ENCODE measurements at places on chromosomes 3 and 15.

DNA sequence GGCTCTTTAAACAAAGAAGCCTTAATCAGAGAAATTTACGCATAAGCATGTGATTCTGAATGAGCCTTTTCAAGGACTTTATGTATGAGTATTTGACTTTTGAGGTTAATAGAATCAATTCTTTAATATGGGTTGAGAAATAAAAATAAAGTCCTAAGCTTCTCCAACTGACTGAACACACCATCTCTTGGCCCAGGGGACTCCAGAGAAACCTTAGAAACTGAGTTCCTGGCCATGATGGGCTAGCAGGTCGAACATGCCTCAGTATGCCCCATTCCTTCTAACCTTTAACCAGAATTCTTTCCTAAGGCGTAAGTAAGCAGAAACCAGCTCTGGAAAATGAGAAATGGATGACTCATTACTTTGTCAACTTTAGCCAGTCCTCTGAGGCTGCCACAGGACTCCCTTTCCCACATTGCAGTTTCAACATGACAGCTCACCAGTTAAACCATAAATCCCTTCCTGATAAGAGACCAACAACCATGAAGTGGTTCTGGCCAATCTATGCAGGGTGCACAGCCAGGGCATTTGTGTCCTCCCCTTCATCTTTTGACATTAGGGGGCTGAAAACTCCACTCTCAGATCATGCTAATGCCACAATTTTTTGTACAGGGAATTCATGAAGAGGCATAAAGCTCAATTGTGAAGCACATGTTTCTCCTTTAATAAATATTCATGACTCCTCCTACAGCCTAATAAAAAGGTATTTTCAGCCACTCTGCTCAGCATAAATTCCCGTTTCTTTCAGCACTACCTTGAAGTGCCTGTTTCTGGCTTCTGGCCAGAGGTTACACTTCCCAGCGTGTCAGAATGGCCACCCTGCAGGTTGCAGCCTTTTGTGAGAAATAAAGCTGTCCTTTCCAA is 33.3 kb downstream of the TM4SF18 start:
- peak; percentile 11 for DNase-seq

- DNase-seq = peak; percentile 56
Measured at GRCh38 chr3:13072239-13072599, 1.0 kb downstream of the IQSEC1 start.

- DNase-seq = no peak
Measured at GRCh38 chr15:100078511-100079220, 263.1 kb downstream of the ADAMTS17 start.

- no peak for DNase-seq
Measured at GRCh38 chr3:66012711-66013110, 26.0 kb downstream of the MAGI1 start.

- no peak for DNase-seq
Measured at GRCh38 chr3:163605915-163606314, 1472.4 kb downstream of the SI start.

DNA sequence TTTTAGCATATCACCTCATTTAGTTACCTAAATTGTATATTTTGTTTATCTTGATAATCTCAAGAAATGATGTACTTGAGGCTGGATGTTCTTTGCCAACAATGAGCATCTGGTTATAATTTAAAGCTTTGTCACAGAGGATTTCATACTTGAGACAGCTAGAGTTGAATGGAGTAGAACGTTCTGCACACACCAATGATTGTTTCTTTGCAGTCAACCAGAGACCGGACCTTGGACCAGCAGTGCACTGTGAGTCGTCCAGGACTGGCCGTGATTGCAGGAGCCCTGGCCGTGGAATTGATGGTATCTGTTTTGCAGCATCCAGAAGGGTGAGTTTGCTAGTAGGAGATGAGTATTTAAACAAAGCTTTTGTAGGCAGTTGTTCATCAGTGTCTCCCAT is 90.4 kb downstream of the ATG7 start:
- DNase-seq = no peak

DNA sequence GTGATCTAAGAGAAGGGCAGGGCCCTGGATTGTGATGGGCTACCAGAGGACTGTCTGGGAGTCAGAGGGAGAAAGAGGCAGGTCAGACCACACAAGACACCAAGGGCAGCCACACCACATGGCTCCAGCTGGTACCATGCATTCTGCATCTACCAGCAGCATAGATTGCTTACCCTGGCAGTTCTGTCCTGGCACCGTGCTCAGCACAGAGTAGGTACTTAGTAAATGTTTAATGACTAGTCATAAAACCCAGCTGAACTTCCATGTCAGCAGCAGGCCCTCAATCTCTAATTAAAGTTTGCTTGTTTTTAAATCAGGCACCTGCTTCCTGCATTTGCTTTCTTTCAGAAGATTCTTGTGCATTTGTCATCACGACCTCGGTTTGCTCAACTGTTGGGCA is 77.3 kb upstream of the ATP2B2 start:
- no peak for DNase-seq

- DNase-seq = no peak
Measured at GRCh38 chr3:195008816-195009215, 262.1 kb downstream of the XXYLT1 start.

DNA sequence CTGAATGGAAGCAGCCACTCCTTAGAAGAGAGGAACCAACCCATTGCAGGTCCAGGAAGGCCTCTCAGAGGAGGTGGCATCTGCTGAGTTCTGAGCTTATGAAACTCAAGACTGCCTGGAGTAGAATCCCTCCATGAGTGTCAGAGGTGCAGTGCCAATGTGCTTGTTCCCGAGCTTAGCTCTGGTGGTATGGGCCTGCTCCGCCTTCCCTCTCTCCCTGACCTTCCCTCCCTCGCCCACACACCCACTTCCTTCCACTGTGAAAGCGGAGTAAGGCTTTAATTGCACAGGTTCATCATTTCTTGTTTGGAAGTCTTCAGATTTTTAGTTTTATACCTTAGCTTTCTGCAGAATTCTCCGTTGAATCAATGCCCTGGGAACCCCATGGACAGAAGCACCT is 208.0 kb upstream of the BHLHE40 start:
- no peak for DNase-seq

- DNase-seq = peak; percentile 14
Measured at GRCh38 chr3:173663696-173664111, 266.2 kb downstream of the NLGN1 start.

- DNase-seq = no peak
Measured at GRCh38 chr3:157319672-157320071, 117.0 kb upstream of the PTX3 start.

DNA sequence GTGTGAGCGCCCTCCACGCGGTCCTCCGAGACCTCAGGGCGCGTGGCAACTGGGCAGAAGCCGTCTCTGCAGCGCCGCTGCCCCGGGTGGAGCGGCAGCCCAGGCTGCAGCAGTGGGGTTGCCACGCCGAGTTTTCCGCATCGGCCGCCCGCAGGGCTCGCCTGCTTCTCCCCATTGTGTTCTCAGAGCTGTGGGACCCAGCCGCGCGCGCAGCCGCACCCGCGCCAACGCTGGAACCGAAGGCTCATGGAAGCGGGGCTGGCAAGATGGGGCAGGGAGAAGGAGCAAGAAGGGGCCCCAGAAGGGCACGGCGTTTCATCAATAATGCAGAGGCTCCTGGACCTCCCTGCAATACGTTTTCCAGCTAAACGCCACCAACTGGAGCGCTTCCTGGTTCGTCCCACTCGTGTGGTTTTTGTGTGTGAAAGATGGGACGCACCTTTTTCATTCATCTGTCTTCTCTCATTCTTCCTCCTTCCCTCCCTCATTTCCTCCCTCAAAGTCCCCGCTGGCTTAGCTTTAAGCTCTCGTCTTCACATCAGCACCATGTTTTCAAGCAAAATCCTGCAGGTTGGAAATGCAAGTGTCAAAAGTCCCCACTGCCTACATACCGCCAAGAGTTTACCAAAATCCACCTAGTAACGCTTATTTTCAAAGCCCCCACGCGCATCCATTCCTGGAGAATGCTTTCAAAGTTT is 1.2 kb downstream of the ROBO1 start:
- peak; percentile 72 for DNase-seq

DNA sequence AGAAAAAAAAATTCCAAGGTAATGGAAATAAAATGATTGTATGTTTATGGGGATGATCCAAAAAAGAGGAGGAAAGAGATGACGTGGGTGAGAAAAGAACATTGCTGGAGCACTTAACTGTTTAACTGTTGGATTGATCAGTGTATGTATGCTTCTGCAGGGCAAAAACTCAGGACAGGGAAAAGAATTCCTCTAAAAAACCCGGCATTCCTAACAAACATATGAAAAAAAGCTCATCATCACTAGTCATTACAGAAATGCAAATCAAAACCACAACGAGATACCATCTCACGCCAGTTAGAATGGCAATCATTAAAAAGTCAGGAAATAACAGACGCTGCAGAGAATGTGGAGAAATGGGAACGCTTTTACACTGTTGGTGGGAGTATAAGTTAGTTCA is 1.6 kb upstream of the PHLDB2 start:
- DNase-seq = no peak

DNA sequence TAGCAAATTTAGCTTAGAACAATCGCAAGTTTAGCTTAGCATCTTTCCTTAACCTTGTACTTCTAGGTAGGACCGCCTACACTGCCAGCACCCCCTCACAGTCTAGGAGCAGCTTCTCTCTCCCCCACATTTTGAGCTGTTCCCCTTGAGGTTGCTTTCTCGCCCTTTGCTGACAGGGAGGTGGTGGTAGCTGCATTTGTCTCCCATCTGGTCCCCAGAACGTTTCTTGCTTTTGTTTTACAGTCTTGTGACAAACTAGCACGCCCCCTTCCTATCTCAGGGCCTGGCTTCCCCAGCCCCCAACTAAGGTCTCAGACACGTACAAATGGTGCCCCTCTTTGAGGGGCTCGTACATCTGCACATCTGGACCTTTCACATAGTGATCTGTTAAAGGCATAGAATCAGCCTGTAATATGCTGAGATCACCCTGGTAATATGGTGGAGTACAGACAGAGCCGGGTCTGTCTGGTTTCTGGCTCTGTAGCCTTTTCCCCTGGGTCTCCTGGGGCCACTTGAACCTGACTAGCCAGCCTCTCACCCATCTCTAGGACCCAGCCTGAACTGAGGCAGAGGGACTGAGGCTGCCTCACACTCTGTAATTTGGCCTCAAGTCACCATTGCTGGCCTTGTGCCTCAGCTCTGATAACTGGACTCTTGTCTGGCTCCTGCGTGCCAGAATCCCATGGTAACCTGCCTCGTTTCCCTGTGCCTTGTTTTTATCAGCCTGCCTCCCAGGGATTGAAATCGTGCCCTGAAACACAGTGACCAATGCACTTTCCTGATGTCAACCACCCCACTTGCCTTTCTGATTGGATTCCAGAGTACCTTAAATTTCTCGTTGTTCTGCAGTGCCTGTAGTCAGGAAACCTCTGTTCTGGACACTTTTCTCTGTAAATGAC is 27.7 kb downstream of the CRTC3 start:
- peak; percentile 45 for DNase-seq

GRCh38 chr3:182989566-182989965 is 9.2 kb upstream of the DCUN1D1 start:
- no peak for DNase-seq

GRCh38 chr3:28134198-28134597 is 107.2 kb upstream of the CMC1 start:
- DNase-seq = no peak

DNA sequence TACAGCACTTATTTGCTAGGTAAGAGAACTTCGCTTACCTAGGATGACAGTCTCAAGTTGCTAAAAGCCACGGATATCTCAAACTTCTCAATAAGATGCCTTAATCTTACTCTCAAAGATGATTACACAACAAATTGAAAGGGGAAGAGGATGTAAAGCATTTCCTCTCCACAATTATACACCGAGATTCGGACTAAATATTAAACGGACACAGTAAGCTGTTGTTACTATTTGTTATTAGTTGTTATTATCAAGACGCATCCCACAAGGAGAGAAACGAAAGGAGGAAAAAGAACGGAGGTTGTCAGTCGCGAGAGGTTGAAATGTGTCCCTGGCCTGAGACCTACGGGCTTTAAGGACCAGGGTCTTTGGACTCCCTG is 660 bp downstream of the ZNF106 start:
- DNase-seq = no peak

DNA sequence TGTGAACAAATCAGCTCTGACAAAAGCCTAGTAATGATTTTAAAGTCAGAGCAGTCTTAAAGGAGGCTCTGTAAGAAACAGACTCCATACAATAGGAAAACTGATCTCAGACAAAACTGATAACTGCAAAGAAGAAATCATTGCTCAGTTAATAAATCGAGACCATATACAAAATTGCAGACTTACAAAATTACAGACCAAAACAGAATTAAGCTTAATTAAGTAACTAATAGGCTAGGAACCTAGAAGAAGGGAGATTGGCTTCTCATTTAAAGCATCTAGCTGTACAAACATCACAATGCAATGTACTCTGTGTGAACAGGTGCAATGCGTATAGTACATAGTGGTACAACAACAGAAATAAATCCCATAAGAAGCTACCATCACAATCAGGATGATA is 46.3 kb downstream of the ZBTB20 start:
- DNase-seq = peak; percentile 42

DNA sequence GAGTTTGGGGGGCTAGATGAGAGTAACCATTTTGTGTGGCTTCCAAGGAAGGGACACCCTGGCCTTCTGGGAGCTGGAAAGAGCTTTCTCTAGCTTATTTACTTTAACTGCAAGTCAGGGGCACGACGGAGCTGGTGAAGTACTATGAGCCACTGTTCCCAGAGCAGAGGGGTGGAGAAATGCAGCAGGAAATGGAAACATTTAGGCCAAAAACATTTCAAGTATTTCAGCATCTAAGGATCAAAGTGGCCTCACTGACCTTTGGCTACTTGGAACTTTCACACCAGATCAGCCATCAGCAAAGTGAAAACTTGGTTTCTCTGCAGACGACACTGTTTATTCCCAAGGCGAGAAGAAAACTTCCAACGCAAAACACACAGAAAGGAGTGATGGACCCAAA is 7.9 kb downstream of the DGKG start:
- DNase-seq = no peak

- no peak for DNase-seq
Measured at GRCh38 chr3:196624907-196625306, 14.6 kb upstream of the NRROS start.

- no peak for DNase-seq
Measured at GRCh38 chr15:72962054-72962702, 90.1 kb upstream of the NEO1 start.

DNA sequence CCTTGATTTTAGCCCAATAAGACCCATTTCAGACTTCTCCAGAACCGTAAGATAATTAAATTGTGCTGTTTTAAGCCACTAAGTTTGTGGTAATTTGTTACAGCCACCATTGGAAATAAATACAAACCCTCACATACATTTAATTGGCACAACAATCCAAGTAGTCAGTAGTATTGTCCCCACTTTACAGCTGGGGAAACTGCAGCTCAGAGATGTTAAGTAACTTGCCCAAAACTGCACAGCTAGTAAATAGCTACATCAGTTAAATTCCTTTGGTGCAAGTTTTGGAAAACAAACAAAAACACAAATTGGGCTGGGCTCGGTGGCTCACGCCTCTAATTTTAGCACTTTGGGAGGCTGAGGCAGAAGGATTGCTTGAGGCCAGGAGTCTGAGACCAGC is 13.3 kb upstream of the IREB2 start:
- DNase-seq = no peak

DNA sequence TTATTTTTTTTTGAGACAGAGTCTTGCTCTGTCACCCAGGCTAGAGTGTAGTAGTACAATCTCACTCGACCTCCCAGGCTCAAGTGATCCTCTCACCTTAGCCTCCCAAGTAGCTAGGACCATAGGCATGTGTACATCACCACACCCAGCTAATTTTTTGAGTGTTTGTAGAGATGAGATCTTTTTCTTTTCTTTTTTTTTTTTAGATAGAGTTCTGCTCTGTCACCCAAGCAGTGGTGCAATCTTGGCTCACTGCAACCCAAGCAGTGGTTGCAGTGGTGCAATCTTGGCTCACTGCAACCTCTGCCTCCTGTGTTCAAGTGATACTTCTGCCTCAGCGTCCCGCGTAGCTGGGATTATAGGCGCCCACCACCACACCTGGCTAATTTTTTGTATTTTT is 5.2 kb downstream of the CEP97 start:
- DNase-seq = no peak

Measured in eye (tissue), 1 donor.